ENCODE measurements at places on chromosomes 5 and 9.

DNA sequence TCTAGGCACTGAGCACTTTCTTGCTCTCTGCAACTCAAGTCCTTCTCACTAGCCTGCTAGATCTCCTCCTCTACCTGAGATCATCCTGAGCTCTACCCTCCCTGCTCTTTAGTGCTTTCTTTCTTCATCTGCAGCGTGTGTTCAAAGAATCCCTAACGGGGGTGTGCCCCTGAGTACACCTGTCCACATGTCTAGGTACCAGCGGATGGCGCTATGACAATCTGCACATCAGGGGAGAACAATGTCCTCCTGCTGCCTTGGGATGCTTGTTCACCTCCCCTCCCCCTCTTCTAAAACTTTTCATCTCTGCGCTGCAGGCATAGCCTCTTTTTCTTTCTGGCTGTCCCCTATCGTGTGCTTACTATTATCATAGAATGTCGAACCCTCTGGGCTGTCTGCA, 42.7 kb downstream of the PTPN3 start:
- no peak for DNase-seq

DNA sequence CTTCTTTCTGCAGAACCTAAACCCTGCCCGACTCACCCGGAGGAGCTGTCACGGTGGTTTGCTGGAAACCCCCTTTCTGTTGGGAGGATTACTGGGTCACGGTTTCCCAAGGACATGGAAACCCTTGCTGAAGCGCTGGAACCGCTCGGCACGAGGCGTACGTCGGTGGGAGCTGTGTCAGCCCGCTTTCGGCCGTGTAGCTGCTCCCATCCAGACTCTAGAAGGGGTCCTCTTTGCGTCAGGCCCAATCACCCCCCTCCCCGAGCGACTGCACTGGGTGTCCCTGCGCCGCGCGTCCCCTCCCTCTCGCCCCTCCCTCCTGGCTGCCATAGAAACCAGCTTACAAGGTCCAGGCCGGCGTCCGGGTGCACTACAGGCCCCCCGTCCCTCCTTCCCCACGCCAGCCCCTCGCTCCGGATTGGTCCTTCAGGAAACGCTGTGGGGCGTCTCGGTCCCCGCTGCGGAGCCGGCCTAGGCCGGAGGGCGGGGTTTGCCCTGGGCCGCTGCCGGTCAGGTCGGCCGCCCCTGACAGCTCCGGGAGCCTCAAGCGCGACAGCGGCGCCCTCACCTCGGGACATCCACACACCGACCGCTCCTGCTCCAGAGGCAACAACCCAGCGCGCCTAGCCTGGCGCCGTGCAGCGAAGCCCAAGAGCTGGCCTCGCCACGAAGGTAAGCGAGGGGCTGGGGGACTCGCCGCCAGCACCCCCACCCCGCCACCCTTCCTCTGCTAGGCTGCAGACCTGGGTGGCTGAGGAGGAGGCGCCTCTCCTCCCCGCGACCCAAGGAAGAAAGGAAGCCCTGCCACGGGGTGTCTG, at the start of gene NIM1K:
Gene NIM1K (plus strand): TSS at position 486 of the 818 bp plus-strand sequence. CDS start 53,551 bp downstream, outside the sequence.
- DNase-seq: peak; percentile 65

- no peak for DNase-seq
These were observed 27.2 kb downstream of the TNFAIP8 start for GRCh38 chr5:119383008-119383407.

DNA sequence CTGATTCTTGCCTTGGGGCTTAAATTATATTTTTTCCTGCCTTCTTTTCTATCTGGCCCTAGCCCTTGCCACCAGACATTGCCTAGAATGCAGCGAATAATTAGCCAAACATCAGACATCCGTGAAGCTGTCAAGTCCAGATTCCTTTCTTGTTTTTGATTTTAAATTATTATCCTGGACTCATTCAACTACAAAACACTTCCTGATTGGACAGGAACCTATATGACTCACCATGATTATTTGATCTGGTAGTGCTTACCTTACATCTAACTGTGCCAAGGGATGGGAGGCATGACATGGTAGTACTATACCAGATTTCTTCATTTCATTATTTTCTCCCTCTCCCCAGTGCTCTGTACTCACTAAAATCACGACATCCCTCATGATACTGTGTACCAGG, 829.6 kb downstream of the TLR4 start:
- DNase-seq: no peak

GRCh38 chr5:144390133-144390532, 219.5 kb downstream of the KCTD16 start:
- no peak for DNase-seq

- DNase-seq: no peak
These were observed 9.5 kb downstream of the ZNF367 start for GRCh38 chr9:96408409-96409280.
